ENCODE measurements at places on chromosomes 1 and 21.

DNA sequence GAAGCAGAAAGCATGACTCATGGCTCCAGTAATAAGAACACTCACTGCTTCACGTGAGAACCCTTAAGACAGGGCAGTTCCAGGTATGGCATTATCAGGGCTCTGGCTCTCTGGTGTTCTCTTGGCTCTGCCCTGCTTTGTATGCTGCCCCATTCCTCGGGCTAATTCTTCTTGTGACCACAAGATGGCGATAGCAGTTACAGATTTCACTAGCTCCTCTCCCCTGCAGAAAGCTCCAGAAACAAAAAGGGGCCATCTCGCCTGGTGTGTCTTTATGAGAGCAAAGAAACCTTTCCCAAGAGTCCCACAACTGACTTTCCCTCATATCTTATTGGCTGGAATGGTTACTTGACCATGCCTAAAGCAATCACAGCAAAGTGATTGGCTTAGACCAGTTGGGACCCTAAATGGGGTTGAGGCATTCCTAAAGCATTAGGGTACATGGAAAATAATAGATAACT lies 60.1 kb downstream of the F3 start:
- no peak for DNase-seq

GRCh38 chr1:53890522-53890941 lies 935 bp upstream of the YIPF1 start:
- DNase-seq: no peak

DNA sequence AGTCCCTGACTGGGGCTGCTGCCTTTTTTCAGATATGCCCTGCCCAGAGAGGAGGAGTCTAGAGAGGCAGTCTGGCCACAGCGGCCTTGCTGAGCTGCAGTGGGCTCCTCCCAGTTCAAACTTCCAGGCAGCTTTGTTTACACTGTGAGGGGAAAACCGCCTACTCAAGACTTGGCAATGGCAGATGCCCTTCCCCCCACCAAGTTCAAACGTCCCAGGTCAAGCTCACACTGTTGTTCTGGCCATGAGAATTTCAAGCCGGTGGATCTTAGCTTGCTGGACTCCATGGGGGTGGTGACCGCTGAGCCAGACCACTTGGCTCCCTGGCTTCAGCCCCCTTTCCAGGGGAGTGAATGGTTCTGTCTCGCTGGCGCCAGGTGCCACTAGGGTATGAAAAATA lies 18.3 kb upstream of the C1orf53 start:
- no peak for DNase-seq

GRCh38 chr1:246784621-246785493 lies 60.6 kb downstream of the SCCPDH start:
- no peak for DNase-seq

DNA sequence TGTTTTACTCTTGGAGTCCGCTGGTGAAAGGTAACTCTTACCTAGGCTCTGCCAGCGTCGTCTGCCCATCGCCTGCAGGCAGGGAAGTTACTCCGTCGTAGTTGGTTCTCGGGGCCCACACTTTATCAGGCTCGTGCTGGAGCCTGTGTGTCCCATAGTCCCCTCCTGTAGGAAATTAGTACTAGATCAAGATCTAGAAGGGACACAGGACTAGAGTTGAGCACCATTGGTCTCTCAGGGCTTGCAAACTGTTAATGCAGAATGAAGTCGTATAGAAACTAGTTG lies 940 bp downstream of the SRRM1 start:
- no peak for DNase-seq

DNA sequence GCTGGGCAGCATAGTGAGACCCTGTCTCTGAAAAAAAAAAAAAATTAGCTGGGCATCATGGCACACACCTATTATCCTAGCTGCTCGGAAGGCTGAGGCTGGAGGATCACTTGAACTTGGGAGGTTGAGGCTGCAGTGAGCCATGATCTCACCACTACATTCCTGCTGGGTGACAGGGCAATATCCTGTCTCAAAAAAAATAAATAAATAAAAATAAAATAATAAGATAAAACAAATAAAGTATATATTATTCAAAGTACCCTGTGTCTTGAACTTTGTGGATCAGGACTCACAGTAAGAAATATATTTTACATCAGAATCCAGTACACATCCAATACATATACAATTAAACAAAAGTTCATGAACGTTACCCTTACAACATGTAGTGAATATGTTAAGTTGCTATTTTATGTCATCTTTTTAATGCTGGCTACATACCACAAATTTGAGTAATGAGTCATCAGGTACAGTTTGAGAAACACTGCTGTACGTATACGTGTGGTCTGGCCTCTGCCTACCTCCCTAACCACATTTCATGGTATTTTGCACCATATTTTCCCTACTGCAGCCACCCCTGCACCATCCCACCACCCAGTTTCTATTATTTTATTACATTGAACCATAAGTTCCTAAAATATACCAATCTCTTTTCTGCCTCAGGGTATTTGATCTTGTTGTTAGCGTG lies 4.4 kb downstream of the NME7 start:
- DNase-seq: no peak

DNA sequence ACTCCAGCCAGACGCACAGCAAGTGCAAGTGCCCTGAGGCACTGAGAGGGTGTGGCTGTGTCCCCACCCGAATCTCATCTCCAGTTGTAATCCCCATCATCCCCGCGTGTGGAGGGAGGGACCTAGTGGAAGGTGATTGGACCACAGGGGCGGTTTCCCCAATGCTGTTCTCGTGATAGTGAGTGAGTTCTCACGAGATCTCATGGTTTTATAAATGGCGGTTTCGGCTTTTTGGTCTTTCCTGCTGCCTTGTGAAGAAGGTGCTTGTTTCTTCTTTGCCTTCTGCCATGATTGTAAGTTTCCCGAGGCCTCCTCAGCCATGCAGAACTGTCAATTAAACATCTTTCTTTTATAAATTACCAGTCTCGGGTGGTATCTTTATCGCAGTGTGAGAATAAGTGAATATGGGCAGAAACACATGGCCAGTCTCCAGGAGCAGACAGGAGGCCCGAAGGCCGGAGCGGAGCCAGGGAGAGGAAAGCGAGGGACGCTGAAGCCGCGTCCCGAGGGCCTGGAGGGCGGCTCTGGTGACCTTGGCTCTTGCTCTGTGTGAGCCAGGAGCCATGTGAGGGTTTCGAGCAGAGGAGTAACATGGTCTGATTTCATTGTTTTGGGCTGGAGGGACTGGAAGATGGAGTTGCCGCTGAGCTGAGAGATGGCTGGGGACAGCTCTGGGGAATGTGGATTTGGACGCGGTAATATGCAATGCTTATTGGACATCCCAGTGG lies 76.0 kb upstream of the C1orf174 start:
- DNase-seq: no peak

GRCh38 chr1:1891349-1892078 lies 627 bp upstream of the GNB1 start:
- DNase-seq: peak; percentile 73

GRCh38 chr1:33576821-33577599 lies 104.6 kb downstream of the ZSCAN20 start:
- no peak for DNase-seq

GRCh38 chr1:9079988-9080704 lies 10.7 kb upstream of the SLC2A5 start:
- no peak for DNase-seq

GRCh38 chr1:227437495-227438008 lies 119.3 kb upstream of the CDC42BPA start:
- no peak for DNase-seq

GRCh38 chr1:2882966-2883696 lies 81.6 kb upstream of the TTC34 start:
- no peak for DNase-seq

- no peak for DNase-seq
Measured at GRCh38 chr1:91817211-91817905, 68.6 kb downstream of the TGFBR3 start.

- no peak for DNase-seq
Measured at GRCh38 chr1:52026278-52026677, 7.3 kb downstream of the KTI12 start.

DNA sequence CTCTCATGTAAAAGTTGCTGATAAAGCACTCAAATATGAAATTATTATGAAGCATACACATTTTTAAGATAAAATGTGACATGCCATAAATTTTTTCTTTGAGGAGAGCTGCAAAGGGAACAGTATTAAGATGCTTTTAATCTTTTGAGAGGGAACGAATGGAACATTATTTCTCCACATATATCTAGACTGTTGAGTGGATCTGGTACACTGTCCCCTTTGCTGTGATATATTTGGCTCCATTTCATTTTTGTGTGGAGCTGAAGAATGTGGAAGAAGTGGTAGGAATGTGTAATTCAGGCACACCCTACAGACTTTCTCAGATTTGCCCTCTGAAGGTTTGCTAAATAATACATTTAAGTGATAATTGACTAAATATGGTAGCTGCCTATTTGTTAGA lies 31.7 kb downstream of the PGM1 start:
- no peak for DNase-seq

- peak; percentile 31 for DNase-seq
Measured at GRCh38 chr1:40316595-40317393, at the start of gene COL9A2. Gene COL9A2, minus strand, starts transcription at chr1:40317286. Its CDS starts 89 bp downstream, at chr1:40317197.

All from stimulated activated CD4-positive, alpha-beta T cell treated with anti-CD3 and anti-CD28 coated beads, TNF-alpha, amount 100 ng/mL, for 4 hours (primary cell).